ENCODE measurements at places on chromosomes 13 and 19.
A peak's percentile ranks its signal among the peaks of the same experiment; 100 is the strongest.

GRCh38 chr19:38049105-38049649, 142.2 kb downstream of the SIPA1L3 start:
- no peak for DNase-seq

DNA sequence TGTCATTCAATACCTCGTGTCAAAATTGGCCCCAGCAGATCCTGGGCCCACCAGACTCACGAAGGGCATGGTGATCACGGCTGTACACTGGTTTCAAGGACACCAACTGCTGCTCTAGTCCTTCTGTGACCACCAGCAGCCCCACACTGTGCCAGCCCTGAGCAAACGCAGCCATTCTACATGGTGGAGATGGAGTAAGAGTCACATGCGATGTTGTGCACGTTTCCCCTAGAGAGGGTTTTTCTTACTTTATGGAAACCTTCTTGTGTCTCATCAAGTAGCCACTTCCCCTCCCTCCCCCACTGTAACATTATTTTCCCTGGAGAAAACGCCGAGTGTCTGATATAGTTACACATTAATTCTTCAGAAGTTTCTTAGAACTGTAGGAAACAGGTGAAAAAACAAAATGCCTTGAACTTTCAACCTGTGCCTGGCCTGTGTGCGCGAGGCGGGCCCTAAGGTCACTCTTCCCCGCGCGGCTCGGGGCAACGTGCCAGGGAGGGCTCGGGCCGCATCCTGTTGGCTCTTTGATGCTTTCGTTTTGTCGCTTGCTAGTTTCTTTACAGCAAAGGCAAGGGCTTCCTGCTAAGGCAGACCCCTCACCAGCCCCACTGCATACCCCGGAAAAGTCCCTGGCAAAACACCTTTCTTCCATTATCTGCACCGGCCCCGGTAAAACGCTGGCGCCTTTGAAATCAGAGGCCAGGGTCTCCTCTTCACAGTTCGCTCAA, 44.6 kb downstream of the GGACT start:
- DNase-seq: no peak

DNA sequence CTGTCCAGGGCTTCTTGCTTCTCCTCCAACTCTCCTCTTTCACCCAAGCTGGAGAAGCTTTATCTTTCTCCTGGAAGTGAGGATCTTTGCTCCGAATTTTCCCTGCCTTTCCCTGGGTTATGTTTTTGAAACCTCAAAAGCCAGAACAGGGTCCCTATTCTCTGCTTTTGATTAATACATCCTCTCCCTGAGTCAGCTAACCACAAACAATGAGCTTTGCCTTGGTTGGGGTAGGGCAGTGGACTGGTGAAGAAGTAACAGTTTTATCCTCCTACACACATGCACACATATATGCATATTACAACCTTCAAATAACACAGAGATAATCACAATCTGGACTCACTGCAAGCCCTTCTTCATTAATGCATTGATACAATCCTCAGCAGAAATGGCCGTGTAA, 44.6 kb downstream of the DLEU7 start:
- DNase-seq: no peak

DNA sequence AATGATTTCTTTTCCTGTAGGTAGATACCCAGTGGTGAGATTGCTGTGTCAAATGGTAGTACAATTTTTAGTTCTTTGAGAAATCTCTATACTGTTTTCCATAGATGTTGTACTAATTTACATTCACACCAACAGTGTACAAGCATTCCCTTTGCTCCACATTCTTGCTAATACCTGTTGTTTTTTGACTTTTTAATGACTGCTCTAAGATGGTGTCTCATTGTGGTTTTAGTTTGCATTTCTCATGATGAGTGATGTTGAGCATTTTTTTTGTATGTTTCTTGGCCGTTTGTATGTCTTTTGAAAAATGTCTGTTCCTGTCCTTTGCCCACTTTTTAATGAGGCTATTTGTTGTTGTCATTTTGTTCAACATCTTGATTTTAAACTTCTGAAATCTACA, 103.3 kb downstream of the DGKH start:
- DNase-seq: no peak

- DNase-seq: no peak
Observed at GRCh38 chr19:7822910-7823515, 7.0 kb upstream of the EVI5L start.

- DNase-seq: peak; percentile 17
Observed at GRCh38 chr19:40804783-40805242, 5.8 kb downstream of the EGLN2 start.

DNA sequence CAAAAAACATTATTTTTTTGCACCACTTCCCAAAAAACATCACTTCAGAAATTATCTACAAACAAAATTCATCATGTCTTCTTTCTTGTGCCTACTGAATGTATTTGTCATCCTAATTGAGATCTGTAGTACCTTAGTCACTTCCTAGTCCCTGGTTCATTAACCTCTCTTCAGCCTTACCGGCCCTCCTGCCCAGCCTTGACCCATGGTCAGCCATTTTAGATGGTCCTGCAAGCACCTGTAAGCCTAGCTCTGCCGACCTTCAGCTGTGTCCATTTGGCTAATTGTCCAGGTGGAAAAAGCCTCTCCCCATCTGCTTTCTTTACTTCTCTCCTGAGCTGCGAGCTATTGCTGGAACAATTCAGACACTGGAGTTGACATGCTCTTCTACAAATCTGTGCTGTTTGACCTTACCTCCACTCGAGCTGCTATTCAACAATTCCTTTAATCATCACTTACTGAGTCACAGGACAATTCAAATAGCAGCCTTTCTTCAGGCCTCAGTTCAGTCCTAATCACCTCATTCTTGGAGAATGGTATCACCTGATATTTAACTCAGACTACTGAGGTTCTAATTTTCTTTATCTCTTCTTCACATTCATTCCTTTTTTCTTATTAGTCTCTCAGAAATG, 882.5 kb downstream of the PCDH9 start:
- DNase-seq: no peak

GRCh38 chr19:38149661-38150061, 74.4 kb downstream of the DPF1 start:
- DNase-seq: no peak

DNA sequence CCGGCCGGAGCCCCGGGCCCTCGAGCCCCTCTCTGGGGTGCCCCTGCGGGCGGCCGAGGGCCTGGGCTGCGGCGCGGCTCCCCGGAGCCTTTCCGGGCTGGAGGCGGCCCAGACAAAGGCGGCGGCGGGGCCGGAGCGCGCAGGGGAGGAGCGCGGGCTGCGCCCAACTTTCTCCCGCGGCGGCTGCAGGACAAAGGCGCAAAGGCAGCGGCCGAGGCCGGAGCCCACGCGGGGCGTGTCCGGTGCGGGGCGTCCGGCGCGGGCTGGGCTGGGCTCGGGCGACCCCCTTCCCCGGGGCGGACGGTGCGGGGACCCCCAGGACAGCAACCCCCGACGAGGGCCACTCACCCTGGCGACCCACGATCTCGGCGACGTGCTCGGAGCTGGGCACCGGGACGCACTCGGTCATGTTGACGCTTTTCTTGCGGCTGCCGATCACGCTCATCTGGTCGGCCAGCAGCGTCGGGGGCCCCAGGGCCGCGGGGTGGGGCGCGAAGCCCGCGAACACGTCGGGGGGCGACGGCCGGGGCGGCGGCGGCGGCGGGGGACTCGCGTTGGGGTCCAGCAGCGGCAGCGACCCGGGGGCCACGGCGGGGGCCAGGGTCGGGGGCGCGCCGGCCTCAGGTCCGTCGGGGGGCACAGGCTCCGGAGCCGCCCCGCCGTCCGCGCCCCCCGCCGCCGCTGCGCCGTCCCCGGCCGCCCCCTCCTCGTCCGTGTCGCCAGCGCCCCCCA, 843 bp downstream of the MEX3D start:
- no peak for DNase-seq

DNA sequence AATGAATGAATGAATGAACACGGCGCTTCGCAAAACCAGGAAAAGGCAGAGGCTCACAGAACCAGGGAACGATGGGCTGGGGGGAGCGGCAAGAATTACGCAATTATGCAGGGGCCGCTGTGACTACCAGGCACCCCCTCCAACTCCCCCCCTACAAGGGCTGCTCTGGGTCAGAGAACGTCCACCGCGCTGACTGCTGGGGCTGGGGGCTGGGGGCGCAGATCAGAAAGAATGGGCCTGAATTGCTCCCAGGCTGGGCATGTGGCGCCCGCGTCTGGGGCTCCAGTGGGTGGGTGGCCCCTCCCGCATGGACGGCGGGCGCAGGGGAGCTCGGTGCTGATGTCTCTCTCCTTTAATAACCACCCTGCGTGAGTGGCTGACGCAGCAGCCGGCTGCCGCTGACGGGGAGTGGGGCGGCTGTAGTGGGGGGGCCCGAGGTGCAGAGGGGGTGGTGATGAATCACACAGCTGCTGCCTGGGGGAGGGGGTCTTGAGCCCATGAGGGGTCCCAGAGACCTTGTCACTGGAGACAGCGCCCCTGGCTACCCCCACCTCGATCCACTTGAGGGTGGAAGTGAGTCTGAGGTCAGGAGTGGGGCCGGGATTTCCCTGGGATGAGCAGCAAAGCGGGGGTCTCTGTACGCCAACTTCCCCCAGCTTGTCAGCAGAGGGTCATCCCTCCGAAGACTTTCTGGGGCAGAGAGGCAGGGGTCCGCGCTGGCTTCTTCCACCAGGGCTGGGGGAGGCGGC, 1.5 kb upstream of the CIRBP start:
- peak; percentile 68 for DNase-seq

- peak; percentile 53 for DNase-seq
Observed at GRCh38 chr19:17553256-17553655, 2.2 kb upstream of the COLGALT1 start.

- no peak for DNase-seq
Observed at GRCh38 chr13:74920361-74920760, 561.6 kb downstream of the TBC1D4 start.

DNA sequence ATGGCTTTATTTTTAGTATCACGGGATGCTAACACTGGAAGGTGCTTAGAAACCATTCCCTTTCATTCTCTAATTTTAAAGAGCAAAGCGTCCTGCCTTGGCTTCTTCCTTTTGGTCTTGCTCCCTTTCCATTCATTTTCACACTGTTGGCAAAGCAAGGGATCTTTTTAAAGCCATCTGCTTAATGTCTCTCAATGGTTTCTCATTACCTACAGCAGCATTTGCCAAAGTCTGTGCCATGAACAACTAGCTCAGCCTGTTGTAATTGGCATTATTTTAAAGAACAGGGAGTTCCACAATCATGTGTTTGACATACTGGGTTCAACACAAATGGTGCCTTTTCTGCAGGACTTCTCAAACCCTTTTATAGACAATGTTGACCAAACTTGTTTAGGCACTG, 444.3 kb downstream of the GPC6 start:
- no peak for DNase-seq

- DNase-seq: no peak
Observed at GRCh38 chr13:75789451-75790197, 153.5 kb downstream of the LMO7 start.

DNA sequence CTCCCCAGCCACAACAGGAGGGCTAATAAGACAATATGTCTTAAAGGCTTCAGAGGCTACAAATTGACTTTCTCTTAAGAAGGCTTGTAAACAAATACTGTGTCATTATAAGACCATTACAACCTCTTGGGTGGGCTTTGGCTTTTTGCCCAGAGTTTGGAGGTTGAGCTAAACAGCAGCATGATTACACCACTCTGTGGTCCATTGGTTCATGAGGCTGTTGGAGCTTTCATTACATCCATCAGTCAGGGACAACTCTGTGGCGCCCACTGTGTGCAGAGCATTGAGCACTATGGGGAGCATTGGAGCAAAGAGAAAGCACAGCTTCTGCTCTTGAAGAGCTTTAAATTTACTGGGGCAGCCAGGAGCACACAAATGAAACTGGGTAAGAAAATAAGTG, 75.9 kb downstream of the TNFSF11 start:
- peak; percentile 32 for DNase-seq

GRCh38 chr13:77349365-77349764, 22.5 kb upstream of the MYCBP2 start:
- no peak for DNase-seq

DNA sequence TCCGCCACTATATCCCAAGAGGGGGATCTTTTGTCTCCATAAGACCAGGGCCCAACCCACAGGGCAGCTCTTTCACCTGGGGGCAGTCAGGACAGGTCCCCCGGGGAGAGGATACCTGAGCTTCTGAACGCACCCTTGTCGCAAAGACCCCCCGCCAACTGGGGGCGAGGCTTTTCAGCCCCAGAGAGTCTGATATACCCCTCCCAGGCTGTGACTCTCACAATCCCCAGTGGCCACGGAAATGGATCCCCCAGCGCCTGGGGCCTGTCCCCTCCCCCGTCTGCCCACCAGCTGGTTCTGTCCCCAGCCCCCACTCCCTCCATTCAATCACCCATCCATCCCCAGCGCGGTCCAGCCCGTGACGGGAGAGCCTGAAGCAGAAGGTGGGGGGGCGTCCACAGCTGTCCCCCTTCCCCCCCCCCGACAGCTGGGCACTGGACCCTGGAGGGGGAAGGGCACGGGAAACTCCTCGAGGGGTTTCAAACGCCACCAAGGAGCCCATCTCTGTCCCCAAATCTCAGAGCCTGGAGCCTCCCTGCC, 823 bp downstream of the DOCK6 start:
- DNase-seq: peak; percentile 71

GRCh38 chr19:14198384-14199376, 7.3 kb downstream of the ADGRL1 start:
- no peak for DNase-seq

GRCh38 chr19:42176990-42177685, 40.3 kb downstream of the DEDD2 start:
- peak; percentile 94 for DNase-seq

GRCh38 chr13:59787679-59788078, 376.0 kb downstream of the DIAPH3 start:
- DNase-seq: no peak

GRCh38 chr13:80530191-80530590, 189.3 kb upstream of the SPRY2 start:
- DNase-seq: no peak

- DNase-seq: no peak
Observed at GRCh38 chr13:32228330-32229041, 86.7 kb downstream of the ZAR1L start.

DNA sequence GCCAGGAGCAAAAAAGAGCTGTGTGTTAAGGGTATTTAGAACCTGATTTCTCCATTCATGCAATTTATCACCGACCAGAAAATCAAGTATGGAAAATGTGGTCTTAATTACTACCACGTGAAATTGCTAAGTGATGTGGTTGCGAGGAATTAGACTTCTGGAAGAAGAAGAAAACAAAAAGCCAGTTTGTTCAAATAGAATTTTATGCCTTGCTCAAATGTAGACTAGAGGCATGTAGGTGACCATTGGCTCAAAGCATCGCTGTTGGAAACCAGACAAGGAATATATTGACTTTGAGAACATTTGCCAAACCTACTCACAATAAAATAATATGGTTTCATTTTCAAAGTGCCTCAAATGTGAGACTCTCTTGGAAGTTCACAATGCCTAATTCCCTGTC, 57.3 kb upstream of the LRCH1 start:
- peak; percentile 30 for DNase-seq

GRCh38 chr13:113602291-113602988, 17.9 kb downstream of the TFDP1 start:
- peak; percentile 33 for DNase-seq

GRCh38 chr13:79735228-79735627, 254.3 kb downstream of the NDFIP2 start:
- no peak for DNase-seq

GRCh38 chr19:51123802-51124201, 904 bp upstream of the SIGLEC9 start:
- DNase-seq: no peak

GRCh38 chr13:41133951-41134350, 1.3 kb upstream of the KBTBD6 start:
- no peak for DNase-seq
